ENCODE measurements at places on chromosomes 2 and 18.

GRCh38 chr2:47490406-47490805 lies 87.5 kb downstream of the MSH2 start:
- no peak for DNase-seq

DNA sequence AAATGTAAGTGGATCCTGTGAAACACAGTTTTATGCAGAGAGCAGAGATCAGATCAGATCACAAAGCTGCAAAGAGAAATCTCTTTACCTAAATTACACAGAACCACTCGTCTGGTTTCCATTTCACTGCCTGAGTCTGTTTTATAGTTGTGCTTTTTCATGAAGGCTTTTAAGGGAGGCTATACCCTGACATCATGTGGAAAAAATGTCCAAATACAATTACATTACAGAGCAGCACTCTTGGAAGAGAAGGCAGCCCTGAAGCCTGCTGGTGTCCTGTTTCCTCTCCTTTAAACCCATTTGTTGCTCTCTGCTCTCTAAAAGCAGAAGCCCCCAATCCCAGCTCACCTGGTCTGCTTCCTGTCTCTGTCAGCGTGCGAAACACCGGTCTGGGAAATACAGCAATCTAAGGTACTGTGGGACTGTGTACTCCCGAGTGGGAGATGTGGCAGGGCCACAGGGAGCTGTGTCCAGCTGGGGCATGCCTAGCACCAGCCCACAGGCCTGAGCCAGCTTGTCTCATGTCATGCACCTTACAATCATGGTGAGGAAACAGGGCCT lies 24.8 kb upstream of the ZFP36L2 start:
- DNase-seq = no peak

DNA sequence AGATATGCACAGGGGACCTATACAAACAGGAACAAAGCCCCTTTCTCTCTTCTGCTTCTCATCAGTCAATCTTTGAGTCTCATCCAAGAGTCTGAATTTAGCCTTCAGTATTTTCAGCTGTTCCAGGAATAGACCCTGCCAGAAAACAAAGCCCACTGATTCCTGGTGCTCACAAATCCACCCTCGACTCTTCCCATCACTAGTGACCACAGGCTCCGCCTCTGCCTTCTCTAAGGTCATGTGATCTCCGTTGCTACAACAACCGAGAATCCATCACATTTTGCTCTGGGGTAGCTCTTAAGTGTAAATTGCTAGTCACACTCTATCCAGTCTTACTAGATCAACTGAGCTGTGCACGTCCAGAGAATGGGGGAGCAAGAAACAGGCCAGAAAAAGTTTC lies 46.4 kb upstream of the SPTBN1 start:
- no peak for DNase-seq

DNA sequence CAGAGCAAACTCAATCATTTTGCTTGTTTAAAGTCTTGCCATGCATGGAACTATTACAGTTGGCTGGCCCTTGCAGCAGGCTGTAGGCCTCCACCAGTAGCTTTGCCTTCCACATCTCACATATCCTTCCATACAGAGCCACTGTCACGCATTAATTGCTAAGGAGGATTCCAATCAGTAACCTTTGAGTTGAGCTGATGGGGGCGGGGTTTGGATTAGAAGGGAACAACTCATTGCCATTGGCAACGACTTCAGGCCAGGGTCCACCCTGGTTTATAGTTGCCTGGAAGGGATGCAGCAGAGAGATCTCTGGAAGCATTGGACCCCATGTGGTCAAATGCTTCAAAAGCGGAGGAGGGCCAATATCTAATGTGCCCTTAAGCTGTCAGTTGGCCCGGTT lies 63.3 kb upstream of the TTC39C start:
- DNase-seq = no peak

- DNase-seq = no peak
Observed at GRCh38 chr2:22406625-22407024, 978.4 kb upstream of the KLHL29 start.

Measured in stimulated activated CD8-positive, alpha-beta memory T cell treated with anti-CD3 and anti-CD28 coated beads, Interleukin-4, amount 100 ng/mL, for 4 hours (primary cell).